Stimulated activated CD4-positive, alpha-beta T cell treated with anti-CD3 and anti-CD28 coated beads, Interleukin-1b, Interleukin-23, amount 100 ng/mL, for 48 hours (primary cell): ENCODE measurements at places on chromosomes 16 and 17.

DNA sequence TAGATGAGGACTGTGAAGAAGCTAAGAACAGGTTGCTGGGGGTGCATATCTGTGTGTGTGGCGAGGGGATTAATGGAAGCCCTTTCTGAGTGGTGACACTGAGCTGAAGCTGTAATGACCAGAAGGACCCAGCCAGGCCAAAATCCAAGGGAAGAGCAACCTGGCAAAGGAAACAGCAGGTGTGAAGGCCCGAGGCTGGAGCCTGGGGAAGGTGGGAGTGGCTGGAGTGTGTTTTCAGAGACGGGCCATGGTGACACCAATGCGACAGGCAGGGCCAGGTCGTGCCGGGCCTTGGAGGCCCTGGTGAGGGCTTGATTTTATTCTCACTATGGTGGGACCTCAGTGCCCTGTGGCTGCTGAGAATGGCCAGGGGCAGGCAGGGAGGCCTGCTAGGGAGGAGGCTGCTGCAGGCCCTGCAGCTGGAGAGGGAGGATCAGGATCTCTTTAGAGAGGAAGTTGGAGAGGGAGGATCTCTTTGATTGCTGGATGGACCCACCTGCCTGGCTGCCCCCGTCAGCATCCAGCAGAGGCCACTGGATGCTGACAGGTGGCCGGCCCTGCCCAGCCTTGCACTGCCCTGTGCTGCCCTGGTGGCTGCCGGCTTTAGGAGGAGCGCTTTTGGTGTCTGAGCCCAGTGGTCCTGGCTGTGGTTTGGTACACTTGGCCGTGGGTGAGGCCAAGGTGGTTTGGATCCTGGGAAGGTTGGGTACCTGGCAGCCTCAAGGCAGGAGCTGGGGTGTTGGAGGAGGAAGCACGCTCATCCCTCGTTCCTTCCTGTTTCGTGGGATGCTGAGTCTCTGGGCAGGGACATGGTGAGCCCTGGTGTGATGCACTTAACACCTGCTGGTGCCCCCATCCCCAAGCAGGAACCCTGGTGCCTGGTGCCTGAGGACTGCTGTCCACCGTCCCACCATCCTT is 188.3 kb downstream of the SEC14L1 start:
- DNase-seq: no peak

GRCh38 chr17:13016881-13017654 is 759 bp downstream of the ELAC2 start:
- DNase-seq: no peak

- no peak for DNase-seq
Observed at GRCh38 chr17:1958134-1958881, 66.8 kb downstream of the RTN4RL1 start.

DNA sequence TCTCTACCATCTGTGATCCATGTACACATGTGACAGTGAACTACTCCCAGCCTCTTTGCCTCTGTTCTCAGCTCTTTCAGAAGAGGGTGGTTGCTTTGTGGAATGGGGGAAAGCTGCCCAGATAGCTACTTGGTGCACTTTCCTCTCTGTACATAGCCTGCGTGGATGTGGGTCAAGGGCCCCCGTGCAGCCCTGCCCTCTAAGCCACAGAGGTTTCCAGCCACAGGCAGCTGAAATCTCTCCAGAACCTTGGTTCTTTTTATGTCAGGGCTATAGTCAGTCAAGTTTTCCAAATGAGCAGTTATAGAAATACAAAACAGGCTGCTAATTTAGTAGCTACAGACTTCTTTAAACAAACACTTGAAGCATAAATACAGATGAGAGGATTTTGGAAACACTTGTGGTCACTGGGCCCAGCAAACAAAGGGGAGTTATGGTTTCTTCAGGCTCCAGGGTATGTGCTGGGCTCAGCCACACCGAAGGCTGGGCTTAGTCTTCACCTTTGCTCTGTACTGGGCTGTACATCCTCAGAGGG is 199.7 kb upstream of the ASIC2 start:
- no peak for DNase-seq

DNA sequence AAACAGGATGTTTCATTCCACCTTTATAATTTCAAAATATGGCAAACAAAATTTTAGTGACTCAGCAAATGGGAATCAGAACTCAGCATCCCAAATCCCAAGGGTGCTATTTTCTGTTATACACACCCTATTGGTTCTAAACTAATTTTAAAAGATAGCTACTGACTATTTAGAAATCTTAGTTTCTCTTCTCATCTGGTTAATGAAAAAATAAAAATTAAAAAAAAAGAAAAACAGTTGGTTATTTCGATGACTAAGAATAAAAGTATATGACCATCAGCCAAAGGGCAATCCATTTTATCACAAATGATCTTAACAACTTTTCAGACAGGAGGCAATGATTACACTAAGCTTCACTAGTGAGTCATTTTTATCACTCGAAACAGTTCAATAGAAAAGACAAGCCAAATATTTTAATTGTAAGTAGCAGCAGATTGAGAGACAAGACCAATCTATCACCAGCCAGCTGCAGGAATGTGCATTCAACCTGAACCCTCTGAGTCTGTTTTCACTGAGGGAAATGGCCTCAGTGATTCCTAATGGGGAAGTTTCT is 15.2 kb downstream of the PHLPP2 start:
- no peak for DNase-seq

DNA sequence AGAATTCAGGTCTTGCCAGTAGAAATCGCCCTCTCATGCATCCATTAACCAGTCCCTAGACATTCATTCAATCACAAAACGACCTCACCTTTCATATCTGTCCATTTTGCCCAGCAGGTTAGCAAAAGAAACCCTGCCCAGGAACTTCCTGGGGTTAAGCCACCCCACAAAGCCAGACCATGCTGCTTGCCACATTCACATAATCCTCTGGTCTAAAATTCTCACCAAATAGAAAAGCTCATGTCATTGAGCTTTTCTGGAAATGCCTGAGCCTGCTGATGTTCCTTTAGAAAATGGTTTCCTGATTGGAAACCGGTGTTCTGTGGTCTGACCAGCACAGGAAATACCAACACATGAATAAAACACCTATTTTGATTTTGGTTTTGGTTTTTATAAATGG is 21.6 kb upstream of the DYNLRB2 start:
- no peak for DNase-seq

DNA sequence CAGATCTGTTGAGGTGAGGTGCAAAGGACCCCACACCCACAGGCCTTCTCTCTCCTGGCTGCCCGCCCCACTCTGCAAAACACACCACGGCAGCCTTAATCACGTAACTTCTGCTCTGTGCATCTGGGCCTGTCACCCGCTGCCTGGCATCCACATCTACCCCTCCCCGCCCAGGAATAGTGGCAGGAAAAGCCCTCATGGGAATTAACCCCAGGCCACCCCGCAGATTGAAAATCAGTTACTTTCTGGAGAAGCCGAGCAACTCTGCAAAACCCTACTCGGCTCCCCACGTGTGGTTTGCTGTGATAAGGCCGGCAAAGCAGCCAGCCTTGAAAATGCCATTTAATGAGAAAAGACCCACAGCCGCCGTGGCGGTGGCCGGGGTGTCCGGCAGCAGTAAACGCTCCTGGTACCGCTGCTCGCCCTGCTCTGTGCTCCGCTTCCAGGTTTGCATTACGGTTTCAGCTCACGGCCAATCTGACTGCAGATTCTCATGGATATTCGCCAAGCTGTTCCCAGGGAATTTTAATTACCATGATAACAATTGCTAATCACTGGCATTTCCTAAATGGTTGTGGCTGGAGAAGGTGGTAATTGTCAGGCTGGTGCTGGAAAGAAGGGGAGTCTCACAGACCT is 78.0 kb upstream of the DOC2B start:
- DNase-seq: no peak

DNA sequence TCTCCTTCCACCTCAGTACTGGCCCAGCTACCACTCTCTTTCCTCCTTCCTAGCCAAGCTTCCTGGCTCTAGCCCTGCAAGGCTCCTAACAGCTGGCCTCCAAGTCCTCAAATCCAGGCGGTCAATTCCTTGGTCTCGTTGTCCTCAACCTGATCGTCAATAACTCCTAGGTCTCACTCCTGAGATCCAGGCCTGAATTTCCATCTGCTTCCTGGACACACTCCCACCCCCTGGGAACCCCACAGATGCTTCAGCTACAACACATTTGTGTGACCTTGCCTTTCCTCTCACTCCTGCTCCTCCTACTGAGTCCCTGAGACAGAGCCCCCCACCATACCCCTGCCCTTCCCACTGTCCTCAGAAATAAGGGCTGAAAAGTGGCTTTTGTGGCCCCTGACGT is 2.3 kb downstream of the ENKD1 start:
- no peak for DNase-seq

- no peak for DNase-seq
Observed at GRCh38 chr16:1073566-1074378, 1.2 kb downstream of the SSTR5 start.

DNA sequence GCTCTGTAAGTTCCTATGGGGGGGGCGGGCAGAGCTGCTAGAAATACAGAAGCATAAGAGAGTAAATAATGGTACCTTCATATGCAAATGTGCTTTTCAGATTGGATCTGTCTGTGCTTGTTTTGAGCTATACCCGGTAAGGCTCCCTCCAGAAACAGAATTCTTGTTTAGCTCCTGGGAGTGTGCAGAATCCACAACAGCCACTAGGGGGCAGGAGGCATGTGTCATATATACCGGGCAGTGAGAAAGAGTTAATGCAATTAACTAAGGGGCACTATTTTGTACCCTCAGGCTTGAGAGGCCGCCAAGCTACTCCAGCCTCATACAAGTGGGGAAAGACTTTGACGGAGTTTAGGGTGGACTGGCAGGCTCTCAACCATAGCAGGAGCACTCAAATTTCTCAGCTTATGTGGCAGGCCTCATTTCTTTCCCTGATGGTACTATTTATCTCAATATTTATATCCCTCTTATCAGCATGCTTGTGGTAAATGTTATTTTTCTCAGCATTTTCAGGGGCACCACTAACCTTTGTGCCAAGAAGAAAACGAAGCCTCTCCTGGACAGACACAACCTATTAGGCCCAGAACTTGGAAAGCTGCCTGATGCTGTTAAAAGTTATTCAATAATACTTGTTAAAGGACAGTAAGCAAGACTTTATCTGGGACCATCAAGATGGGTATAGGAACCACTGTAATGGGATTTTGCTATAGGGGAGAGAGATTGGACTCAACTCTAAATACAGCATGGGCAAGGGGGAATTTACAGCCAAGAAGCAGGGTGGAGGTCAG is 10.7 kb upstream of the CENPV start:
- peak; percentile 75 for DNase-seq

DNA sequence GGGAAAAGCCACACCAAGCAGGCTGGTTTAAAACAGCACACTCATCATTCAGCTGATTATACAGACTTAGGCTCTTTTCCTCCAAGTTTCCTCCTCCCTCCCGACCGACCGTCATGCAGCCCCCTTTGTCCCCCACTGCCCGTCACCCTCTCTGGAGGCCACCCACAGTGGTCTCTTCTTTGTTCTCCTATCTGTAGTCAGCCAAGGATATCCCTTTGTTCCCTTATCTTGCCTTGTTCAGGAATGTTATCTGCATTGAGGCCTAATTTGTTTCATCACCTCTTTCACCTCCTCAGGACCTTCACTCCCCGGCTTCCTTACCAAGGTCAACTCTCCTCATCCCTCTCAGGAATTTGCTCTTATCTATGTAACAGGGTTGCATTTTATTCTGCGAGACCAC is 186.4 kb upstream of the CDH13 start:
- no peak for DNase-seq

DNA sequence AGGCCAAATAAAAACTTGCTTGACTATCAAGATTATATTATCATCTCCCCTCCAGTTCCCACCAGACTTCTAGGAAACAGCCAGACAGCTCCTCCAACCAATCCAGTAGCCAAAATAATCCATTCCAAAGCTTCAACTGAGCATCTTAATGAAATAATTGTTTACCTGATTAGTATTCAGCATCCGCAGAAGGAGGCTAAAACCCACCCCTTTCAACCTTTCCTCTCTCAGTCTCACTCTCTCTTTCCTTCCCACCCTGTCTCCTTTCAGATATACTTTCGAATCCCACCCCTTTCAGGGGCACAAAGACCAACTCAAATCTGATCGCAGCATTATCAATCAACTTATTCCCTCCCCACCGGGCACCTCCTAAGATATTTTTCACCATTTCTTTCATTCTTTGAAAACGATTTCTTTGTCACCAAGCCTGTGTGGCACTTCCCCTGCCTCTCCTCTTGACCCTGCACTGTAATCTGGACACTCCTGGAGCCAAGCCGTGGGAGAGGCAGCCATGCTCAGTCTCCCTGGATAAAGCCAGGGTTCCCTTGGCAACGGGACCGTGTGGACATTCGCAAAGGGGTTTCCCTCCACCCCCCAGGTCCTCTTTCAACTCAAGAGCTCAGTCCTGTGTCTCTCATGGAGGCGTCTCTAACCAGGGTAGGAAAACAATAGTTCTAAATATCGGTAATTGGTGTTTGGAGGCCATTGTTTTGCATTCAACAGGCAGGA is at the start of gene ANKFN1:
Gene ANKFN1 (plus strand): TSS at position 602 of the 729 bp plus-strand sequence. CDS start 59,193 bp downstream, outside the sequence.
- no peak for DNase-seq

DNA sequence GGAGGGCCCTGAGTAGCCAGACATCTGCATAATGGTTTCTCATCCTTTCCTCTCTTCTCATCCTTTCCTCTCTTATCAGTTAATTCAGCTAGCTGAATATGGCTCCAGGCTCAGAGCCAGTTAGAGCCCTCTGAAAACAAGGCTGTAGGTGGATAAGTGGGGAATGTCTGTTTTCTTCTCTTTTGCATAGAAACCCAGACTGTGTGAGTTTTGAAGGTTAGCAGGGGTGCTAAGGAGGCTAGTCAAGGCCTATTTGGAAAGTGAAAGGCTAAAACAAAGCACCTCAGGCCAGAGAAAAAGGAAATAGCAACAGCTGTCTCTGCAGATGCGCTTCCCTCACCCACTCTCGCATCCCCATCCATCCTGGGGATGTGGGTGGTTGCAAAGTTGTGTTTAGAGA is 420.9 kb downstream of the SHISA9 start:
- DNase-seq: no peak

DNA sequence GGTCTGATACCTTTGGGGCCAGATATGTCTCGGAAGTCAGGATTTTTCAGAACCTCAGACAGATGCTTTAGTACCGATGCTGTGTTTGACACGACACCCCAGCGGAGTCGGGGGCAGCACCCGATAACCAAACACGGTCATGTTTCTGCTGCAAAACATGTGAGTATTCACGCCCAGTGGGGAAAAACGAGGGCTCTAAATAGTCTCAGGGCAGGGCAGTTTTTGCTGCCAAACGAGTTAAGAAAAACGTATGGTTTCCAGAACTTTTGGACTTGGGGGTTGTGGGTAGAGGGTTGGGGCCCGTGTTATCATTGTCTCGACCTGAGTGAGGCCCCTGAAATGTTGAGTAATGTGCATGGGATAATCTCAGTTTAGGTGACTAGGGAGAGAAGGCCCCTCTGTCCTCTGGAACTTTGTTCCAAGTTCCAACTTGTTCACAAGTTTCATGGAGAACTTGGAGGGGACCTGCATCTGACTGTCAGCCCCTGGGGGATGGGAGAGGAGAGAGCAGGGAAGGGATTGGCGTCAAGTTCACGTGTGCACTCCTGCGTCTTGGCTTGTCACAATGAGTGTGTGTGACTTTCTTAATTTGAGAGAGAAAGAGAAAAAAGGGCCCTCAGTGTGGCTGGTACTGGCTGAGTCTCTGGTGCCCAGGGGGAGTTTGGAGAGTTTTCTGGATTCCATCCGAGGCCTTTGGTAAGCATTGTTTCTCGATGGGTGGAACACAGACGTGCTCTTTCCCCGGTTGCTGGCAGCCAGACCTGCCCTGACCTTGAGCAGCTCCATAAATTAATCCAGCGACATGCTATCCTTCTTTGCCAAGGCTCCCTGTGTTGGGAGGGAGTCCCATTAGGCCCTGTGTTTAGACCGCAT is 83.9 kb upstream of the CIBAR2 start:
- DNase-seq: no peak
